ENCODE measurements at places on chromosomes 5 and 9.

- no peak for DNase-seq
Observed at GRCh38 chr5:140417235-140417634, 15.6 kb downstream of the ANKHD1 start.

GRCh38 chr5:143696921-143697320 is 115.0 kb upstream of the HMHB1 start:
- no peak for DNase-seq

DNA sequence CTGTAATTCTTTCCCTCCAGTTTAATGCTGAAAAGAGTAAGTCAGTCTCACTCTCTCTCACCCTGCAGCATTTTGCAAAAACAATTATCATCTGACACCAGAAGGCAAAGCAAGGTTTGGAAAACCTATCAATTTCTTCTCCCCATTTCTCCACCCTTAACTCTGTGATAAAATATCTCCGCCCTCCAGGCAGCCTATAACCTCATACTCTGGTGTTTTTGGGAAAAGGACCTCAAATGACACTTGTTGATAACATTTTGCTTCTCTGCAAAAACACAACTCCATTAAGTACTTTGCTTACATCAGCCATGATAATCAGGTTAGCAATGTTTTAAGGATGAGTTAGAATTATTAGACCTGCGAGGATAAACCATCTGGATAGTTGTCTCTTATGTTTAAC is 2.3 kb downstream of the ANKH start:
- no peak for DNase-seq

GRCh38 chr9:87263291-87263690 is 234.4 kb upstream of the DAPK1 start:
- no peak for DNase-seq

DNA sequence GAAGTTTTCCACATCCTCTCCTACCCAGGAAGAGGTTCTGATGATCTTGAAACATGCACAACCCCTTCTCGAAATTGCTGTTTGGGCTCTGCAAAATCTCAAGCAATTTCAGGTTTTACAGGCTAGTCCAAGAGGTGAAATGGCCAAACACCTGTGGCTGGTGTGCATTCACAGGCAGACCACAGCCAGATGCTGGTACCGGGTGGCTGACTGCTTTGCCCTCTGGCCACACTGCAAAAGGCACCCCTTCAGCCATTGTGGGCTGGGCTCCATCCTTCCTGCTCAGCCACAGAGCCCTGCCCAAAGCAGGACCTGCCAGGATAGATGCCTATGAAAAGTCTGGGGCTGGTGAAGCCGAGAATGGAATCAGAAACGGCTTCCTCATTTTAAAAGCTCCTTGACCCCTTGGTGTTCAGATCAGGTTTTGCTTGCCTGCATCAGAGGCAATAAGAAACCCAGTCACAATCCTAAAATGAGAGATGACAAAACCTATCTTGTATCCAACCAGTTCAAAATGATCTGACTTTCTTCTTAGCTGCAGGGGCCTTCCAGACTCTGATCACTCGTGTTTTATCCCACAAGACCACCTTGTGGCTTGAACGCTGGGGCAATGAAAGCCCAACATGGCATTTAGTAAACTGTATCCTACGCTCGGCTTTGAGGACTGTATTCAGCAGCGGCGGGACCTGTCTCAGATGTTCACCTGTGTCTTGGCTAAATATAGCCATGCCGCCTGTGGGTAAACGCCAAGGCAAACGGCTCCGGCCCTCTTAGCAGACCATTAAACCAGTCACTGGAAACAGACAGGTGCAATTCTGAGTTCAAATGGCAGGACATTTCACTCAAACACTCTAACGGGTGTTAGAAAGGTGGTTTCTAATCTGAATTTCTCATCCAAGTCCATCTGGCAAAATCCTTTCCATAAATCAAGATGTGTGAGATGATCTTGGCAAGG is 49.6 kb downstream of the EPB41L4B start:
- DNase-seq = no peak

DNA sequence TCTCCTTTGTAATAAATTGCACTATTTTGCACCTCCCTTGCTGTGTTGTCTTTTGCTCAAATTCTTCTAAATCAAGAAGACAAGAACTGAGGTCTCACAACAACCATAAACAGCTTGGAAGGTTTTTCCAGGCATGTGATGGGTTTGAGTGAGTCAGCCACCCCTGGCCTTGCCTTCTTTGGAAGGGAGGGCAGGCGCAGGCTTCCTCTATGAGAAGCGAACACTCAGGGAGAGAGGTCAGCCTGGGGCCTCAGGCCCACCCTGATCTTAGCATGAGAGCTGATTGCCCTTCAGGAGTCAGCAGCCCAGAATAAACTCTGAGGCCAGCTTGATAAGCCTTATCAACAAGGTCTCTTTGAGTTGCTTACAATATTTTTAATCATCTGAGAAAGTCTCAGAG is 31.6 kb downstream of the S1PR3 start:
- peak; percentile 84 for DNase-seq

DNA sequence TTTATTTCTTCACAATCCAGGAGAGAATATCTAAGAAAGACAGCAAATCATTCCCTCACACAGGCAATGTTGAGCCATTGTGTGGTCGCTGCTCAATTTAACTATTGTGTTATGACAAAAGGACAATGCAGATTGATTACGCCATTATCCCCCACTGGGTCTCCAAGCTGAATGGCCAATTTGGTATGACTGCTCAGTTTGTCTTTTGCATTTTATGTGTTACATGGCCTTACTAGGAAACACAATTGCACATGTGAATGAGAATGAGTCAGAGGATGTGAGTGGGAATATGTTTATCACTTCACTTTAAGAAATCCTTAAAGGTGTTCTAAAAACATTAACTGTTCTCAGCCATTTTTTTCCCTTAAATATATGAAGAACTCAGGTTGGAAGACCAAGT is 108.3 kb downstream of the FAM174A start:
- no peak for DNase-seq

DNA sequence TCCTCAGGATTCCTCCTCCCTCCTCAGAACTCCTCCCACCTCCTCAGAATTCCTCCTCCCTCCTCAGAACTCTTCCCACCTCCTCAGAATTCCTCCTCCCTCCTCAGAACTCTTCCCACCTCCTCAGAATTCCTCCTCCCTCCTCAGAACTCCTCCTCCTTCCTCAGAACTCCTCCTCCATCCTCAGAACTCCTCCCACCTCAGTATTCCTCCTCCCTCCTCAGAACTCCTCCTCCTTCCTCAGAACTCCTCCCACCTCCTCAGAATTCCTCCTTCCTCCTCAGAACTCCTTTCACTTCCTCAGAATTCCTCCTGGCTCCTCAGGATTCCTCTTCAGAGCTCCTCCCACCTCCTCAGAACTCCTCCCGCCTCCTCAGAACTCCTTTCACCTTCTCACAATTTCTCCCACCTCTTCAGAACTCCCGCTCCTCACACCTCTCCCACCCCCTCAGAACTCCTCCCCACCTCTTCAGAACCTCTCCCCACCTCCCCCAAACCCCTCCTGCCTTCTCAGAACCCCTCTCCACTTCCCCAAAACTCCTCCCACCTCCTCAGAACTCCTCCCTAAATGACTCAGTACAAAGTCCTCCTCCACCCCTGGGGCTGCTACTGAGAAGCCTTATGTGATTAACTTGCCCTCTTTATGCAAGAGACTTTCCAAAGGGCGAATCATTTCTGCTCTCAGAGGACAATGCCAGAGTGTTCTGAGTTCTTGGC is 23.2 kb downstream of the SLC46A2 start:
- DNase-seq = no peak

DNA sequence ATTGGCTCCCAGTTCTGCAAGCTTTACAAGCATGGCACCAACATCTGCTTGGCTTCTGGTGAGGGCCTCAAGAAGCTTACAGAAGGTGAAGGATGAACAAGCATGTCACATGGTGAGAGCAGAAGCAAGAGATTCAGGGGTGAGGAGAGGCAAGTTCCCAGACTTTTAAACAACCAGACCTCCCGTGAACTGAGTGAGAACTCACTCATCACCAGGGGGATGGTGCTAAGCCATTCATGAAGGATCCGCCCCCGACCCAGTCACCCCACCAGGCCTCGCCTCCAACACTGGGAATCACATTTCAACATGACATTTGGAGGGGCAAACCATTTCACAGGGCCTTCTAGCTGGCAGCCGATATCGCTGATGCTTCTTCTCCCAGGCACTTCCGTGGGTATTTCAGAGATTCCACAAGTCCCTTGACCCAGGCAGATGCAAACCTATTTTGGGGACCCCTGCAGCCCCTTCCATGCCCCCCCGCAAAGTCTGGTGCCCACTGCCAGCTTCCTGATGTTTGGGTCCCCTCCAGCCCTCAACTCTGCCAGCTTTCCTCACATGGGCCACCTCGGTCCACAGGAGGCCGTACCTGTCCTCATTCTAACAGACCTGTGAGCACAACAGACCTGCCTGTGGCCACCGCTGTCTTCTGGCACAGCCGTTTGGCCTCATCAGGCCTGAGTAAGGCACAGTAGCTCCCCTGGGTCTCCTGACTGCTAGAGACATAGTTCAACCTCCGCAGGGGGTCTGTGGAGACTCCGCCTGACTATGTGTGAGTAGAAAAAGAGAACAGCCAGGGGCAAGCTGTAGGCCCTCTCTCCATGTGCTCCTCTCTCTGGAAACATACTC is 60.7 kb upstream of the ANGPTL2 start:
- DNase-seq = no peak

- no peak for DNase-seq
Observed at GRCh38 chr5:68898951-68899471, 194.8 kb upstream of the SLC30A5 start.

- no peak for DNase-seq
Observed at GRCh38 chr5:146745931-146746577, 132.5 kb downstream of the PPP2R2B start.

DNA sequence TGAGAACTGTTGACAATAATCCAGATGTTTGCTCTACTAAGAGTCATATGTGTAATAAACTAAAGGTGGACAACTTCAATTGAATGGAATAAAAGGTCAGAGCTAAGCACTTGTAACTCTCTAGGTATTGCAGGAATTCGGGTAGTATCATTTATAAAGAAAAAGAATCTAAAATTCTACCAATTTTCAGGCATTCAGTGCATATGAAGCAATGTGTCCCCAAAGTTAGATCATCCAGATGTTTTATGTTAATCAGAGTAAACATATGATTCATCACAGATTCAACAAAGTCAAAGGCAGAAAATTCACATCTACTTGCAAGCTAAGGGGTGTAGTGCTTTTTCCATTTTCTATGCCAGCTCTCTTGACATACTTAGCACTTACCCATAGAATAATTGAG is 477.1 kb downstream of the PDE4D start:
- DNase-seq = no peak

GRCh38 chr5:154783774-154784460 is 28.7 kb downstream of the LARP1 start:
- peak; percentile 75 for DNase-seq

- DNase-seq = no peak
Observed at GRCh38 chr5:151811593-151812321, 40.0 kb downstream of the G3BP1 start.

DNA sequence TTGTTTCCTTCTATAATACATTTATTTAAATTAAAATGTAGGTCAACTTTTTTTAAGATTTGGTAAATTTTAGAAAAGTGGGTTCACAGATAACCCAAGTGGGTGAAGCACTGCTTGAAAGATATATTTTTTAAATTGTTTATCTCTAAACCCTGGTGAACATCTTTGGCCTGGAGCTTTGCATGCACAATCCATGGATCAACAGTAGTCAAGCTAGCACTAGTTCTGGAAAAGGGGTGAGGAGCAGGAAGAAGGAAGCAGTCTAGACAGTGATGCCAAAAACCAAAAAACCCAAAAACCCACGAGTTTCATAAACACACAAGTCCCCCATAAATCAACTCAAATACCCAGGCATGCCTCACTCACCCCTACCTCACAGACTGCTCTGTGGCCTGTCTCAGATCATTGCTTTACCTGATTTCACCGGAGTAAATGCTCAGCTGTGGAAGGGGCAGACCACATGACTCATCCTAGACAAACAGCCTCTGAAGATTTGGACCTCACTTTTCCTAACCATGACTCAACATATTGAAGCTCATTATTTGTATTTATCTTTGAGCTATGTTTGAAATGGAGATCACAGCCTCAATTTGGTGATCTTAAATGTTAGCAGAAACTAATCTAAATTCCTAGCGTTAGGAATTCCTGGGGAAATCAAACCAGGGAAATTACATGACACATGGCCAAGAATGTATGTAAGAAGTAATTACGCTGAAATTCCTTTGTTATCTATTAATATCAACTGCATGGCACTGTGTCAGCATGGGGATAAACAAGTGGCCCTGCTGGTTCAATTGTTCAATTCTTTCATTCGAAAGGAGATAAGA is 149.6 kb downstream of the ZNF608 start:
- DNase-seq = no peak

- DNase-seq = no peak
Observed at GRCh38 chr5:66540078-66540477, 56.1 kb upstream of the MAST4 start.

DNA sequence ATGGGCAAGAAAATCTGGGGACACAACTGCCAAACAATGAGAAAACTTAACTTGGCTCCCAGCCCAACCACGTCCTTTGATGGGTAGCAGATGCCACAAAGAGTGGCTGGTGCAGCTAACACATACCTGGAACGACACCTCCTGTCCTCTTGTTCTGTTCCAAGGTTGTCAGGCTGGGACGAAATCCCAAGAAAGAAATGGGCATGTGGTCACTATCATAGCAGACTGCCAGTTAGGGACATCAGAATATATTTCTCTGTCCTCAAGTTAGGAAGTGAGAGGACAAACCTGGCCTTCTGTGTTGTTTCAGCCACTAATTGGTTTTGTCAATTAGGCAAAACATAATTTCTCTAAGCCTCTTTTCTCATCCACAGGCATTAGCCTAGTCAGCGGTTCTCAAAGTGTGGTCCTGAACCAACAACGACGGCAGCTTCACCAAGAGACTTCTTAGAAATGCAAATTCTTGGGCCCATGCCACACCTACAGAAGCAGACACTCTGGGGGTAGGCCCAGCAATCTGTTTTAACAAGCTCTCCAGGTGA is 63.4 kb downstream of the RAPGEF1 start:
- peak; percentile 60 for DNase-seq

DNA sequence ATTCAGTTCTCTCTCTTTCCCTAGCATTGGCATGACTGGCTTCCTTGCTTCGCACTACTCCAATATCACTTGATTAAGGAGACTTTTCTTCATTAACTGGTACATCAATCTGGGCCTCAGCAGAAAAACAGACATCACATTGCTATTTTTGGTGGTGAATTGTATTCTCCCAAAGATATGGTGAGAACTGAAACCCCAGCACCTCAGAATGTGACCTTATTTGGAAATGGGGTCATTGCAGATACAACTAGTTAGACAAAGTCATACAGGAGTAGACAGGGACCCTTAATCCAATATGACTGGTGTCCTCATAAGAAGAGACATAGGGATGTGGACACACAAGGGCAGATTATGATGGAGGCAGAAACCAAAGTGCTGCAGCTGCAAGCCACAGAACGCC is 7.5 kb upstream of the RAD23B start:
- DNase-seq = no peak
